ENCODE measurements at places on chromosomes 13 and 19.

DNA sequence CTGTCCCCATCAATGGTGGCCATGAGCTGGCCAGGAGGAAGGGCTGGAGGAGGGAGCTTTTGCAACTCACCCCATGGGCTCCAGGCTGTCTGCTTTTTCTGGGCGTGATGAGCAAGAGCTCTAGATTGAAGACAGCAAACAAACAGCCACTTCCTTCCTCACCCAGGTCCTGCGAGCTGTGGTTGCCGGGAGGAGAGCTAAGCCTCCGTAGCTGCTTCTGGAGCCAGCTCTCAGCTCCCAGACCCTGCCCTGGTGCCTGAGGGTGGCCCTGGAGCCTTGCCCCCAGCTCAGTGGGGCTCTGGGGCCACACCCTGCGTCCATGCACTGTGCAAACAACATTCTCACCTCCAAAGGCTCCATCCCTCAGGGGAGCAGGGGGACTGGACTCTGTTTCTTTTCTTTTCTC is 6.2 kb downstream of the MYO1F start:
- no peak for DNase-seq

- no peak for DNase-seq
Observed at GRCh38 chr13:112756511-112756966, 66.7 kb downstream of the ATP11A start.

GRCh38 chr13:112332727-112333126 is 43.4 kb upstream of the SPACA7 start:
- no peak for DNase-seq

GRCh38 chr19:46487178-46487801 is 8.4 kb downstream of the PNMA8B start:
- DNase-seq: no peak

- DNase-seq: peak; percentile 82
Observed at GRCh38 chr19:51887522-51888498, at the start of gene ZNF577. ZNF577 (minus strand) TSS chr19:51887951; CDS start chr19:51880382, 7,569 bp downstream.

- no peak for DNase-seq
Observed at GRCh38 chr13:34943436-34944273, 1.6 kb downstream of the NBEA start.

DNA sequence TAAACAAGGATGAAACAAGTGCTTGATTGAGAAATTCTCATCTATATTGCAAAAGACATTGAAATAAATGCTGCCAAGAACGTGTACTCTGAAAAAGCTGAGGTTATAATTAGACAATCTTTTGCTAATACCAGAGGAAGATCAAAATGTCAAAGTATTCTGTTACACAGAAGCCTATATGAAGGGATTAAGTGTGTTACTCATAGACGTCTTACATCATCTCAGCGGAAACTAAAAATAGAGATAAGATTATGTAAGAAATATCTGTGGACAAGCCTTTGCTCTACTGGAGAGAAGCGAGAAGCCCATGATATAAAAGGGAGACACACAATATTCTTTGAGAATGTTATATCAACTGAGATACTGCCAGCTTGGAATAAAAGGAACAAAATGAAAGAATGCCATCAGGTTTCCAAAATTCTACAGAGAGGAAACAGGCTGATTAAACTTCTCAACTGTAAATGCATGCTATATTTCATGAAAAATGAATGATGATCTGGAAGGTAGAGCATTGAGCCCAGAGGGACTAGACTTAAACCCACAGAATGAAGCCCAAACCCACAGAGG is 699.0 kb downstream of the GPC5 start:
- DNase-seq: no peak

GRCh38 chr13:110549795-110550160 is 11.7 kb downstream of the RAB20 start:
- no peak for DNase-seq

DNA sequence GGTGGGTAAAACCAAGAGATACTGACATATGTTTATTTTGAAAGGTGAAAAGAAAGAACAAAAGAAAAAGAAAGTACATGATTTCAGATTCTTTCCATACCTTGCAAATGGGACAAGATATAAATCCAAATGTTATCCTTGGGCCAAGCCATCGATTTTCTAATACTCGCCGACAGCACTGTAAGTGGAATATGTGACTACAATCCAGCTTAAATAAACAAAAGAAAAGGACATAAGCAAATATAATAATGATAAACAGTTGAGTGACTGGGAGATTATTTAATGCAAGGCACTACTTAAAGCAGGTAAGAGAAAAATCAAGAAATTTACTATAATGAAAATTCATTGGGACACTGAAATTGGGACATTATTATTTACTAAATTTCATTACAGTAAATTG is 29.9 kb upstream of the FBXL3 start:
- DNase-seq: no peak

GRCh38 chr19:6678690-6679109 is 8.7 kb upstream of the TNFSF14 start:
- DNase-seq: no peak

- no peak for DNase-seq
Observed at GRCh38 chr13:50970956-50971355, 61.4 kb downstream of the RNASEH2B start.

- DNase-seq: no peak
Observed at GRCh38 chr13:60655256-60655655, 258.2 kb downstream of the TDRD3 start.

All from fibroblast of skin of left biceps (primary cell).